ENCODE measurements at places on chromosomes 13 and 19.

GRCh38 chr13:51827254-51827653 lies 17.7 kb downstream of the TMEM272 start:
- no peak for ATAC-seq

DNA sequence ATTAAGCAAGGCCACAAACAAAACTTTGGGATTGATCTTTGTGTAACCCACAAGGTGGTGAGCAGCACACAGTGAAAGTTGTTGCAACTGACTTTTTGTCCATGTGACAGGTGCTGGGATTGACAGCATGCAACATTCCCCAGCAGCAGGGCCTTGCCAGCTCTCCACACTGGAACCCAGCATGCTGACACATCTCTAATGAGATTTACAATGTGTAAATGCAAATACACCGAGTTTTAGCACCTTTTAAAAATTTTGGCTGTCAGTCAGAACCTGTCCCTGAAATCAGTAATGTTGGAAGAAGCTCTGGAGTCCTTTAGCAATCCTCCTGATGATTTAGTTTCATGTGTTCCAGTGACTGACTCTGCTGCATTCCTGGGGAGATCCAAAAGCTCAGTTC lies 16.5 kb upstream of the PCDH8 start:
- ATAC-seq, result no peak

- no peak for ATAC-seq
These were observed 17.2 kb upstream of the RFC3 start for GRCh38 chr13:33800646-33801186.

DNA sequence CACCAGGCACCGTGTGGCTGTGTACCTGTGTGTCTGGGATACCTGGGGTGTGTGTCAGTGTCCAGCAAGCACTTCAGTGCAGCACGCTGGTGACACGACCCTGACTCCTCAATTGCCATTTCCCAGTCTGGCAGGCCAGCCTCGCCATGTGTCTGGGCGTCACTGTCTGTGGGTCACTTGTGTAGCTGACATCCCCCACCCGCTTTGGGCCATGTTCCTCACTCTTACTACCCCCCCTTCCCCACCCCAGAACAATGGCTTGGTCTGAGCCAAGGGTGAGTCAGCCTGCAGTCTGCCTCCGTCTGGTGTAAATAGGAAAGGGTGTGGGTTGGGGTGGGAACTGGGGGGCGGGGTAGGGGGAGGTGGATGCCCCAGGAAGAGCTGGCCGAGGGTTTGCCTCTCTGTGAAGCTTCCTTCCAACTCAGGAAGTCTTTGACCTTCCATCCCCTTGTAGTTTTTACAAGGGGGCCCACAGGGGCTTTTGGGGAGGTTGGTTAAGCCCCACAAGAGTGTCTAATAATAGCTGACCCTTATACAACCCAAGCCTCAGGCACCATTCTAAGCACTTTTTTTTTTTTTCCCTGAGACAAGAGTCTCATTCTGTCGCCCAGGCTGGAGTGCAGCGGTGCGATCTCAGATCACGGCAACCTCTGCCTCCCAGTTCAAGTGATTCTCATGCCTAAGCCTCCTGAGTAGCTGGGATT lies 17.6 kb downstream of the NOVA2 start:
- ATAC-seq, result no peak

GRCh38 chr13:46799139-46799538 lies 2.2 kb upstream of the ESD start:
- no peak for ATAC-seq

GRCh38 chr13:43935878-43936277 lies 56.2 kb downstream of the LACC1 start:
- no peak for ATAC-seq

GRCh38 chr19:54455786-54456422 lies 6.9 kb downstream of the LENG8 start:
- ATAC-seq, result no peak

DNA sequence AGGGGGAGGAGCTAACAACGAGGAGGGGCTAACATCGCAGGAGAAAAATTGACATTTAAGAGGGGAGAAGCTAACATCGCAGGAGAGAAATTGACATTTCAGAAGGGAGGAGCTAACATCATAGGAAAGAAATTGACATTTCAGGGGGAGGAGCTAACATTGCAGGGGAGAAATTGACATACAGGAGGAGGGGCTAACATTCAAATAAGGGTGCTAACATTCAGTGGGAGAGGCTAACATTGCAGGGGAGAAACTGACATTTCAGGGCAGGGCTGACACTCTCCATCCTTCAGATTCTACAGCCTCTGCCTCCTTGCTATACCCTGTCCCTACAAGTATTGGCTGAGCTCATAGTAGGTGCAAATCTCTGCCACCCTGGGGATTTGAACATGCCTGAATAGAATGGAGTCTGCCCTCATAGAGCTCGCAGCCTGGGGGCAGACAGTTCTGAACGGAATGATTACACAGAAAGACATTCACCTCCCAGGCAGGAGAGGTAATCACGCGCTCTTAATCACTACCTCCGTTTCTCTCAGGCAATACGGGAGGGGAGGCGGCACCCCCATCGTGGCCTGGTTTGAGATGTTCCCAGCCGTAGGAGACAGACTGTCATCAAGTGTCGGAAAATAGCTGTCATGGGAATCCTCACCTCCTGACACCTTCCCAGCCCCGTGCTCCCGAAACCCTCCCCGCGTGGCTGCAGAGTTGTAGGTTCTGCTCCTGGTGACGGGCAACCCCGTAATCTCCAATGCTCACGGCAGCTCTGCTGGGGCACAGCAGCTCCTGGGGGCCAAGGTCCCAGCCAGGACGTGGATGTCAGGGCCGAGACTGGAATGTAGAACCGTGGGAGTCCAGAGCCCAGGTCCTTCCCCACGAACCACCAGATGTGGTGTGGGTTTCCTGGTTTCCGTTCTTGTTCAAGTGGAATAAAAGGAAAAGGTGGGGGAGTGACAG lies 9.5 kb downstream of the GPR32 start:
- ATAC-seq, result no peak

DNA sequence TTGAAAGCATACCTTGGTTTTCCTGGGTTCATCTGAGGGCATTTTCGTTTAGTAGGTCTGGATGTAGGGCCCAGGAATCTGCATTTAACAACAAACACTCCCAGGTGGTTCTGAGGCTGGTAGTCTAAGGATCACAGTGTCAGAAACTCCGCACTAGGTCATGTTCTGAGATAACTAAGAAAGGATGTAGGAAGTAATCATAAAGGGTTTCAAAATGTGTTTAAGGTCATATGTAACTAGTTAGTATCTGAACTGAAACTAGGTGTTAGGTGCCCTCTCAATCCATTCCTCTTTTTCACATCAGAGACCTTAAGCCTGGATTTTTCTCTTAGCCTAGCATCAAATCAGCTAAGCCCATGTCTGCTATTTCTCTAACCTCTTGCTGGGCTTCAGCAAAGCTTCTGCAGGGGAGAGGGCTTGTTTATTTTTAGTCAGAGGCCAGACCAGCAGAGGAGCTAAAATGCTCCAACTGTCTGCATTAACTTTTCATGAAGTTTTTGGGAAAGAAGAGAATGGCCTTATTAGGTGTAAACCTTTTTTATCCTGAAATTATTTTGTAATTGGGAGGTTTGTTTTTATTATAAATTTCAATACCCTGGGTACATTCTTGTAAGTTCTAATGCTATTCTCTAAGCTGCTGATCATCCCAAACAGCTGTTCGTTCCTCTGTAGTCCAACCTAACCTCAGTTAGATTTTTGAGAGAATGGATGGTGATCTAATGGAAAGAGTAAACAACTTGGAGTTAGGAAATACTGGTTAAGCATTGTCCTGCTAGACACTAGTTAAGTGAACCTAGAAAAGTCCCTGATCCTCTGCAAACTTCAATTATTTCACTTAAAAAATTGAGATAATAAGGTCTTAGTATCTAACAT lies 262.8 kb upstream of the RFC3 start:
- peak; percentile 75 for ATAC-seq

DNA sequence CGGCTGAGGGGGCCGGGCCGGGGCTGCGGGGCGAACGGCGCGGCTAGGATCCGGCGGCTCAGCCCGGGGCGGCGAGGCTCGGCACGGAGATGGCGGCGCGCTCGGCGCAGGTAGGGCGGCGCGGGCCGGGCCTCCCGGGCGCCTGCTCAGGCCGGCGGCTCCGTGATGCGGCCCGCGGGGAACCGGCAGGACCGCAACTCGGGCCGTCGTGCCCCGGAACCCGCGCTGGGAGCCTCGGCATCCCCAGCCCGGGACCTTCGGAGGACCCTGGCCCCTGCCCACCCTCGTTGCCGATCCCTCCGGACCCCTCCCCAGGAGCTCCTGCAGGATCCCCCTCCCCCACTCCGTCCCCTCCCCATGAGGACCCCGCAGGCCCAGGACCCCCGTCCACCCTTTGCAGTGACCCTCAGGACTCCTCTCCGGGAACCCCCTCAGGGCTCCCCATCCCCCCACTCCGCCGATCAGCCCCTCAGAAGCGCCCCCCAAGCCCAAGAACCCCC lies 304 bp downstream of the EVI5L start:
- ATAC-seq, result no peak

DNA sequence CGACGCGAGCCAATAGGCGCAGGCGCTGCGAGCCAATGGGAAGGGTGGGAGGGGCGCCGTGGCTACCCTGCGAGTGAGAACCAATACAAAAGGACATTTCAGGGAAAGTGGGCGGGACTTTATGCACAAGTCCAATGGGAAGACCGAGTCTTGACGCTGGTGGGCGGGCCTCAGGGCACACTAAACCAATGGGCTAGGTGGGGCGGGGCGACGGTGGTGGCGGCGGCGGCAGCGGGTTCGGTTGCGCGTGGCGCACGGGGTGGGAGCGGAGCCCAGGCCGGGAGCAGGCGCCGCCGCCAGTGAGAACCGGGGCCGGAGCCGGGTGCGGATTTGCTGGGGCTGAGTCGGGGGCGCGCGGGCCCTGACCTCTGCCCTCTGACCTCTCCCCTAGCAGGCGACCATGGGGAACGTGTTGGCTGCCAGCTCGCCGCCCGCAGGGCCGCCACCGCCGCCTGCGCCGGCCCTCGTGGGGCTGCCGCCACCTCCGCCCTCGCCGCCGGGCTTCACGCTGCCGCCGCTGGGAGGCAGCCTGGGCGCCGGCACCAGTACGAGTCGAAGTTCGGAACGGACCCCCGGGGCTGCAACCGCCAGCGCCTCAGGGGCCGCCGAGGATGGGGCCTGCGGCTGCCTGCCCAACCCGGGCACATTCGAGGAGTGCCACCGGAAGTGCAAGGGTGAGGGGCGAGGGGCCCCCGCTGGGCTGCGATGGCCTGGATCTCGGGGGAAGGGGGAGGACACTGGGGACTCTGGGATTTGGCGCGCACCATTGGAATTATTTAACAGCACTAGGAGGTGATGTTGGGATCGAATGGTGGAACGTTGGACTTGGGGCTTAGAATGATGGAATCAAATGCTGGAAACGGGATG lies at the start of gene TOMM40:
Gene TOMM40 (plus strand): TSS at position 239 of the 867 bp plus-strand sequence. CDS start 162 bp downstream, at position 401.
- no peak for ATAC-seq

GRCh38 chr13:27922883-27923612 lies 3.2 kb downstream of the PDX1 start:
- ATAC-seq, result no peak
